B cell (primary cell): ENCODE measurements at places on chromosomes 4 and X. TPM values are rescaled to one million over a fixed set of nuclear protein-coding genes. Genes with fewer than 3 reads are reported as not detected.

The CYBB gene
- total RNA-seq: 127 and 132 TPM in 2 replicates

The UGT8 gene
- 23.2 and 24.0 TPM in 2 replicates for total RNA-seq

The MAGEA8 gene
- total RNA-seq: not detected in 2 replicates

The SPANXN3 gene
- not detected in 2 replicates for total RNA-seq

The PRKG2 gene
- 0.83 and 0.86 TPM in 2 replicates for total RNA-seq

The SLC2A9 gene
- 0.63 and 2.1 TPM in 2 replicates for total RNA-seq

The ATOH1 gene
- total RNA-seq: not detected in 2 replicates

The KCNE5 gene
- 0.32 and 0.34 TPM in 2 replicates for total RNA-seq

The NUP62CL gene
- 3.2 and 3.3 TPM in 2 replicates for total RNA-seq

The C1QTNF7 gene
- not detected in 2 replicates for total RNA-seq

The AVPR2 gene
- total RNA-seq: 0.53 TPM in 1 of 2 replicates, not detected in the other

The PABPC1L2A gene
- not detected in 2 replicates for total RNA-seq

The VCX3A gene
- not detected in 2 replicates for total RNA-seq

The CSAG1 gene
- not detected in 2 replicates for total RNA-seq

The TRIM60 gene
- not detected in 2 replicates for total RNA-seq

The NHS gene
- not detected in 2 replicates for total RNA-seq

The CCDC160 gene
- total RNA-seq: not detected in 2 replicates

The RHOXF2 gene
- not detected in 2 replicates for total RNA-seq

The IL2RG gene
- total RNA-seq: 276 and 297 TPM in 2 replicates

The RHOXF2B gene
- total RNA-seq: not detected in 2 replicates

The FGF13 gene
- not detected in 2 replicates for total RNA-seq

The TACC3 gene
- 47.9 and 54.5 TPM in 2 replicates for total RNA-seq

The GLUD2 gene
- total RNA-seq: 0.24 and 0.42 TPM in 2 replicates

The FHDC1 gene
- total RNA-seq: 0.56 and 0.57 TPM in 2 replicates

The MAGEC3 gene
- not detected in 2 replicates for total RNA-seq

The SLC10A4 gene
- total RNA-seq: 0.25 and 0.49 TPM in 2 replicates

The CAPN6 gene
- not detected in 2 replicates for total RNA-seq

The LRAT gene
- not detected in 2 replicates for total RNA-seq

The PCDH18 gene
- not detected in 2 replicates for total RNA-seq

The HTN1 gene
- not detected in 2 replicates for total RNA-seq

The SH3RF1 gene
- total RNA-seq: 5.4 and 6.5 TPM in 2 replicates

The PCDH11X gene
- total RNA-seq: not detected in 2 replicates

The CFAP299 gene
- not detected in 2 replicates for total RNA-seq

The SLIT2 gene
- 0.27 TPM in 1 of 2 replicates, not detected in the other for total RNA-seq

The JCHAIN gene
- 72.3 and 90.8 TPM in 2 replicates for total RNA-seq

The MAOB gene
- total RNA-seq: not detected in 2 replicates

The HHIP gene
- 0.39 TPM in 1 of 2 replicates, not detected in the other for total RNA-seq

The FAM149A gene
- total RNA-seq: not detected in 2 replicates

The SPIN2A gene
- 3.3 and 3.7 TPM in 2 replicates for total RNA-seq

The LRCH2 gene
- not detected in 2 replicates for total RNA-seq

The IQCM gene
- not detected in 2 replicates for total RNA-seq
